ENCODE measurements at places on chromosomes 2 and 18.

DNA sequence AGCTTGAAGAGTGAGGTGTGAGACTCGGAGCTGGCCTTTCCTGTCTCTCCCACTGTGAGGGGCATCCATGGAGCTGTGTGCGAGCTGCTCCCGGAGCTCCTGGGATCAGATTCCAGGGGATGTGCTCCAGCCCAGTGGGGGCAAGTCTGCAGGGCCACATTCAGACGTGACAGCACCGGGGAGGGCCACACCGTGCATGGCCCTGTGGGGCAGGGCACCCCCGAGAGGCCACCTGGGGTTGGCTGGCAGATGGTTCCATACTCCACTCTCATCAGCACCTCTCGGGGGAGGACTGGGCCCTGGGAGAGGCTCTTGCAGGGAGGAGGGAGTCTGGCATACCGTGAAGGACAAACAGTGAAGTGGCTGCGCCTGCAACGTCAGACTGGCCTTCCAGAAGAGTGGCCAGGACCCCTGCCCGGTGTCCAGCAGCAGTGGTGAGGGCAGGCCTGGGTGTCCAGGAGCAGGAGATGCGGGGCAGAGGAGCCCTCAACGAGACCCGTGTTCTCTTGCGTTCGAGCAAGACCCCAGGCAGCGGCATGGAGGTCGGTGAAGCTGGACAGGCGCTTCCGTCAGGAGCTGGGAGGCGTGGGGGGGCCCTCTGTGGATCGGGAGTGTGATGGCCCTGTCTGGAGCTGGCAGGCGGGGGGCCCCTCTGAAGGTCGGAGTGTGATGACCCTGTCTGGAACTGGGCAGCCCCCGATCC, 84.3 kb downstream of the ASB1 start:
- DNase-seq, result no peak

DNA sequence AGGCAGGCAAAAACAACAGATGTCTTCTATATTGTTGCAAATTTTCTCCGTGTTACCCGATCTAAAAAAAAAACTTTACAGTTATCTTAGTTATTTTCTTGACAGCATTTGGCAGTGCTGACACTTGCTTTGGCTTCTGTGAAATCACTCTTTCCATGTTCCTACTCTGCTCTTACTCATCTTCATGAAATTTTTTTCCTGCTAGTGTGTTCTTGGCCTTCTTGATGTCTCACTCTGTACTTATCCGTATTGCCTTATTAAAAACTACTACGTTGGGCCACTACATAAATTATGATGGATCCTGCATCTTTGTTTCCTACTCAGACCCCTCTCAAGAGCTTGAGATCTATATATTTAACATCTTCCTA, 134.4 kb downstream of the IKZF2 start:
- no peak for DNase-seq

GRCh38 chr2:133885847-133886246, 317.6 kb upstream of the NCKAP5 start:
- no peak for DNase-seq

- no peak for DNase-seq
These were observed 474.4 kb upstream of the CDH2 start for GRCh38 chr18:28651298-28651697.

GRCh38 chr18:70720607-70721006, 431.8 kb downstream of the SOCS6 start:
- DNase-seq, result no peak

DNA sequence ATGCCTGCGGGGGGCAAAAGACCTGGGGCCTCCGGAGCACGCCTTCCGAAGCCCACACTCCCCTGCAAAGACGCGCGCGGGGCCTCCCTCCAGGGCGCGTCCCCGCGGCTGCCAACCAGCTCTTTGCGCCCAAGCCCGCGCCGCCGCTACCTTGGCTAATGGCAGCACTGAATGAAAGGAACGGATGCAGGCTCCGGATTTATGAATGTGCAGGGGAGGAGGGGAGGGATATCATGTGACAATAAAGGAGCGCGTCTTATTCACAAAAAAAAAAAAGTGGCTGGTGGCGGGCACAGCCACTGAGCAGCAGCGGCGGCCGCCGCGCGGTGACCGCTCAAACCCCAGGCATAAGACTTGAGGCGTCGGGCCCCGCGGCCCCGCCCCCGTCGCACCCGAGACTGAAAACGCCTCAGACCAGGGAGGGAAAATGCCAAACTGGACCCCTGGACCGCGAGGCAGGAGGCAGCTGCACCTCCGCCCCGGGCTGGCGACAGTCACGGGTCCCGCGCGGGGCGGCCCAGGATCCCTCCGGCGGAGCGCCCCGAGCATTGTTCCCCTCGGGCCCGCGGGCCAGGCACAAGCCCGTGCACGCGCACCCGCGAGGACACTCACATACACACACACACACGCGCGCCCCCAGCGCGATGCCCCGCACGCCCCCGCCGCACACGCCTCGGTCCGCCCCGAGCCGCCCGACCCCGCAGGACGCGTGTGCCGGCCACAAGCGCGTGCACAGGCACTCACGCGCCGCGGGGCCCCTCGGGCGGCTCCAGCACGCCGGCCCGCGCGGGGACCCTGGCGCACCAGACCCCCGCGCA, 1.6 kb downstream of the SPRED2 start:
- no peak for DNase-seq

DNA sequence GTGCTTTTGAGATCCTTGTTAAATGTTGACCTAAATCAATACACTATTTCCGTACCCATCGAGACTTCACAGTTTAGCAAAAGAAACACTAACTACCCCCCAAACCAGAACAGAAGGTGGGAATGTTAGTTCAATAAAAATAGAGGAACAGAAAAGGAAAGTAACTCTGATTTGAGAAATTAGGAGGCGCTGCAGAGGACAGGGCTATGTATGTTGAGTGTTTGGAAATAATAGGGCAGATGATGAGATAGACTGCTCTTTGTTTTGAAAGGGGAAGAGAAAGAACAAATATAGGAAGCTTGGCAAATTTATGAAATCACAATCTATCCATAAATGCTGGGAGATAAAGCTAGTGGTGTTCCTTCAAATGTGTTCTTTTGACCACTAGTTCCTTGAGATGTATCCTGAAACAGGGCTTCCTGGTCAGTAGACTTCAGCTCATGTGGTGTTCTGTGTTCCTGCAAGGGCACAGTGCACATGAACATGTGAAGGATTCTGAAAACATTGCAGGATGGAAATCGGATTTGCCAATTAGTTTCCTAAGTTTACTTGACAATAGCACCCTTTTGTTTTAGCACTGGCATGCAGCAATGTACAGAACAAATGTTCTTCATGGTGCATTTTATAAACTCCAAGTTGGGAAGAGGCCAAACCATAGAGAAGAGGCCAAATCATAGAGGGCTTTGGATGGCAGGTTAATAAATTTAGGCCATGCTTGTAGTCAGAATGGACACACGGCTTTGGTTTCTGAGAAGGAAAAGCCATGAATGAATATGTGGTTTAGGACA, 39.8 kb downstream of the RHBDD1 start:
- no peak for DNase-seq

DNA sequence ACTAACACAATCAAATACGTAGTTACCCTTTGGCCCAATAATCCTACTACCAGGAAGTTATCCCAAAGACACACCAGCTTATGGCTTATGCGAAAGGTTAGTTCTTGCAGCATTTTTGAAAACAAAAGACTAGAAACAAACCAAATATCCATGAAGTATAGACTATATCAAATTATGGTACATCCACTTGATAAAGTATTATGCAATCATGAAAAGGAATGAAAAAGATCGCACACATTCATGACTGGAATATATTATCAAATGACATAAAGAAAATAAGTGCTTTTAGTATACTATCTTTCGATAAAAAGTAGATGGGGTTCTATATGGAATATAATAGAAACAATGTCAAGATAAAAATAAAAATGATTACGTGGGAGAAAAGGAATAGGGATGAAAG, 78.2 kb downstream of the COBLL1 start:
- no peak for DNase-seq

GRCh38 chr2:99827296-99827999, 314.9 kb downstream of the AFF3 start:
- no peak for DNase-seq

DNA sequence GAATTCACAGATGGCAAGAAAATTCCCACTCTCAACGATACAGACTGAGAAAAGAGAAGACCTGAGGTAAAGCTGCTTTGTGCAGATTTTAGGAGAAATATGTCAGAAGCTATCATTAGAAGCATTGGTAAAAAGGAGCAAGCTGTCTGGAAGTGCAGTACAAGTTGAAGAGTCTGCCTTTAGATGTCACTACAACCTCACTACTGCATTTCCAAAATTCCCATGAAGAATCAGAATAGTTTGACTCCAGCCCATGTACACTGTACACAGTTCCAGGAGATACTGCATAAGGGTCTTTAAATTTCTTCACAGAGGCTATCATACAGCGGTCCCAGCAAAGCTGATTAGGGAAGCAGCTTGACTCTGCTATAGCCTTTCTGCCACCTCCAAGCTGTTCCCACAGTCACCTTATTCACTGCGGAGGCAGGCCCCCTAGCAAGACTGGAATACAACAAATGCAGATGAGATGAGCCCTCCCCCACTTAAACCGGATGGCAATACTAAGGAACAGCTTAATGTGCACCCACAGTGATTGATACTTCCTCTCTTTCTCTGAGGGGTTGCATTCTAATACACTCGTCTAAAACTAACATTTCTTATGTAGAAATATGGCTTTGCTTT, 527.4 kb downstream of the TMEM182 start:
- no peak for DNase-seq
